ENCODE measurements at places on chromosomes 5 and 9.

- no peak for DNase-seq
Measured at GRCh38 chr9:134291452-134291881, 34.8 kb upstream of the RXRA start.

DNA sequence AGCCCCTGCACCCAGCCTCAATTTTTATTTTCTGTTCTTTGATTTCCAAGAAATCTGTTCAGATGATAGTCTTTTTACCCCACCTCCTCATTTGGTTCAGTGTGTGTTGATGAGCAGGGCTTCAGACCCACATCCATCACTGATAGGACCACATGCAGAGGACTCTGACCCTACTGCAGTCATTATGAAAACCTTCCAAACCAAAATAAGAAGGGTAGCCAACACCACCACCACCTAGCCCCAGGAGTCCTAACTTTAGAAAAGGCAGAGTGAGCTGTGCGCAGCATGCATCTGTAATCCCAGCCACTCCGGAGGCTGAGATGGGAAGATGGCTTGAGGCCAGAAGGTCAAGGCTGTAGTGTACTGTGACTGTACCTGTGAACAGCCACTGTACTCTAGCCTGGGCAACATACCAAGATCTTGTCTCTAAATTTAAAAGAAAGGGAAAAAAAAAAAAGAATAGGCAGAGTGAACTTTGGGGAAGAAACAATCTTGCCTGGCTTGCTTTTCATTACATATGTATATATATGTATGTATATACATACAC lies 13.0 kb downstream of the CDKN2AIPNL start:
- DNase-seq: no peak

- DNase-seq: peak; percentile 68
Measured at GRCh38 chr9:85522459-85523092, 219.2 kb downstream of the AGTPBP1 start.

GRCh38 chr5:80177236-80177635 lies 78.6 kb downstream of the SERINC5 start:
- DNase-seq: no peak

GRCh38 chr5:119063579-119064379 lies 7.1 kb upstream of the DMXL1 start:
- no peak for DNase-seq

DNA sequence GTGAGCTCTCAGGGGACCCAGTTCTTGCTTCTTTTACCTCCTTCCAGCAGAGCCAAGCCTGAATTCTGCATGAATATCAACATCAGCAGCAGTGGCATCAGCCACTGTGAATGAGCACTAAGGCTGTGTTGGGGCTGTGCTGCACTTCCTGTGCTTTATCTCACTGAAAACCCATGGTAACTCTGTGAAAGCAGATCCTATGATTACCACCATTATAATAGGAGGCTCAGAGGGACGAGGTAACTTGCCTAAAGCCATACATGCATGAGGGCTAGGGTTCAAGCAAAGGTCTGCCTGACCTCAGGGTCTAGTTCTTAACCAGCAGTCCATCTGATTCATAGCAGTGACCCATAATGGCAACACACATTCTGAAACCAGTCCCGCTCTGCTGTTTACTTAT lies 60.5 kb upstream of the RAPGEF1 start:
- DNase-seq: no peak

- DNase-seq: no peak
Measured at GRCh38 chr5:140795259-140795641, 598 bp downstream of the PCDHA2 start.

- no peak for DNase-seq
Measured at GRCh38 chr5:73280386-73280785, 107.4 kb downstream of the TMEM174 start.

DNA sequence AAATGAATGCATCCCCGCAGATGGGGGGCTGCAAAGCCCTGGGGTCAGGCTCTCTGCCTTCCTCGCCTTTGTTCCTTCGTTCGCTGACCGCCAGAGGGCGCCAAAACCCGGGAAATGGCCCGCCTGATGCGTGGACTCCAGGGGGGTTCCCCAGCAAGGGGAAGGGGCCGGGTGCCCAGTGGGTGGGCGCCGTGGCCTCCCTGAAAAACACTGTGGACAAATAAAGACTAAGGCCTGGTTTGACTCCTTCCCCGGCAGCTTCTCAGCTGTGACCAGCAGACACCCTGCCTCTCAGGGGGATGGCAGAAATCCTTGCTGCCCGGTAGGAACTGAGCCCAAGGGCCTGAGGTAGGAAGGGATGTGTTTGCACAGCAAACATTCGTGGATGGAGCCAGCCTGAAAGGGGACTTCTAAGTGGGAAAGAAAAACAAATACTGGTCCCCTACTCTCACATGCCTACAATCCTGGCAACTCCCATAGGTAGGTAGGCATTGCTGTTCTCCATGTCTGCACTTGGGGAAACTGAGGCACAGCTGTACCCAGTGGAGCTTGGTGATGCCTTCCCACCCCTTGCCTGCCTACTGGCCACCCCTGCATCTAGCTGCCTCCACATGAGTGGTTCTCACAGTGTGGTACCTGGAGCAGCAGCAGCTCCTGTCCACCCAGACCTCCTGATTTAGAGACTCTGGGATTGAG lies 57.7 kb downstream of the DUSP1 start:
- peak; percentile 85 for DNase-seq

GRCh38 chr5:147223948-147224791 lies 10.7 kb upstream of the STK32A start:
- no peak for DNase-seq

DNA sequence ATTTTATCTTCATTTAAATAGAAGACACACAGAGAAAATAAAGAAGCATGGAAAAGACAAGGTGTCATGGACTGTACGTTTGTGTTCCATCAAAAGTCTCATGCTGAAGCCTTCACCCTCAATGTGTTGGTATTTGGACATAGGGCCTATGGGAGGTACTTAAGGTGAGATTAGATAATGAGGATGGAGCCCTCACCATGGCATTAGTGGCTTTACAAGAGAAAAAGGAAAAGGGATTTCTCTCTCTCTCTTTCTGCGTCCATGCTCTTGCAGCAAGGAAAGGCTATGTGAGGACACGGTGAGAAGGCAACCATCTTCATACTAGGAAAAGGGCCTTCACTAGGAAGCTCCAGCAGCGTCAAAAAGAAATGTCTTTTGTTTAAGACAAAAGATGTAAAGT lies 797.0 kb upstream of the CDH10 start:
- DNase-seq: no peak

DNA sequence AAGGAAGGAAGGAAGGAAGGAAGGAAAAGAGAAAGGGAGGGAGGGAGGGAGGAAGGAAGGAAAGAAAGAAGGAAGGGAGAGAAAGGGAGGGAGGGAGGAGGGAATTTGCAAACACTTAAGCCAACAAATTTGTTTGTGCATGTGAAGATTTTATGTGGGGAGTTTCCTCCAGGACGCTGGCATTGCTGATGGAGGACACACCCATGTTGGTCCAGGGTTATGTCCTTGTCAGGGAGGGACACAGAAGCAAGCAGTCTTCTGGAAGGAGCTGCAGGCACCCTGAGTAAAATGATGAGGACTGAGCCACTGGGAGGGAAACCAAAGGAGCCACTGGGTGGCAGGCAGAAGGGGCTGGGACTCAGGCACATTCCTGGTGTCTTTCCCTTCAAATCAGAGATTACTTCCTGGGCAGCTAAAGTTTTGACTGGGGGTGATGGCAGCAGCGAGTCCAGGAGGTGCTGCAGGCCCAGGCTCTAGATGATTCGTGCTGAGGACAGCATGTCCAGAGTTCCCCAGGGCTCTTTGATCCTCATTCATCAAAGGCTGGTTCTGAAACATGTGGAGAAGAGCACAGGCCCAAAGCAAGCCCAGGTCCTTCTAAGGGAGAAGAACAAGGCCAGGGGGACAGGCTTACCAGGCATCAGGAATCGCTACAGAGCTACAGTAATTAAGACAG lies 109.2 kb downstream of the PAX5 start:
- DNase-seq: no peak

DNA sequence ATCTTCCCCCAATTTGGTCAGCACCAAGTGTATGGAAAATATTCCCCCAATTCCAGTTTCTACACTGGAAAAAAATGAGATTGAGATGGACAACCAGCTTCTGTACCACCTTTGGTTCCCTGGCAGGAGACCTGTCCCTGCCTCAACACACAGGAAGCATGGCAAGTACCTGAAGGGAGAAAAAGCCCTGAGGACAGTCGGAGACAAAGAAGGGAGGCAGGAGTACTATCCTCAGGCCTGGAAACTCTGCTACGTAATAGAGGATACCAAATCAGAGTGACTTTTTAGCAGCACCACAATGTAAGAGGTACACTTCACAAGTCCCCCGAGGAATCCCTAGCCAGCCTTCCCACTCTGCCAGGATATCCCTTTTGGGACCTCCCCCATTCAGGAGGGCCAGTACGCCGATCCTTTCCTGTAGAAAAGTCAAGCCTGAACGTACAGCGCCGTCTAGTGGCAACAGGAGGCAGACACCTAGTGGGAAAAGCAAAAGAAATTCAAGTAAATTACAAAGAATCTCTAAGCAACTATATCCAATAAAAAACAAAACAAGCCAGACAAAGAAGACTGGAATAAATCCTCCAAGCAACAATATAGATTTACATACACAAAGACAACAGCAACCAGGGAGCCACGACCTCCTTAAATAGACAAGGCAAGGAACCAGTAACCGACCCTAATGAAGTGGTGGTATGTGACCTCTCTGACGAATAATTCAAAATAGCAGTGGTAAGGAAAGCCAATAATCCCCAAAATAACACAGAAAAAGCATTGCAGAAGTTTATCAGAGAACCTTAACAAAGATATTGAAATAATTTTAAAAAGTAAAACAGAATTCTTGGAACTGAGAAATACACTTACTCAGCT lies 63.3 kb upstream of the SLCO6A1 start:
- DNase-seq: no peak

- DNase-seq: no peak
Measured at GRCh38 chr9:99478469-99479027, 256.5 kb downstream of the SEC61B start.

- no peak for DNase-seq
Measured at GRCh38 chr5:174825587-174825986, 101.2 kb downstream of the MSX2 start.

DNA sequence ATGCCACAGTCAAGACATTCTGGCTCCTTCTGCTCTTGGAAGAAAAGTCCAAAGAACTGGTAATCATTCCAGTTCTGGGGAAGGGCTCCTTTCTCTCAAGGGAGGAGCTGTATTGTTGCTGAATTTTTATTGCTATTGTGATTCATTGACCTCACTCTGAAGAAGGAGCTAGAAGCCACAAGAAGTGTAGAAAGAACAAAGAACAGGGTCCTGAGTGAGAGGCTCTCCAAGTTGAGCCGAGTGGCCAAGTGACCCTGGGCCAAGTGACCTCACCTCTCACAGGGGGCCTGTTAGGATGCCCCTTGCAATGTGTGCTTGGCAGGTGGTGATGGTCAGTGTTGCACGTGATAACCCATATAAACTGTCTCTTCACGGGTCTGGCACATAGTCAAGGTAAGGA lies 173.3 kb downstream of the FGF18 start:
- DNase-seq: peak; percentile 4

DNA sequence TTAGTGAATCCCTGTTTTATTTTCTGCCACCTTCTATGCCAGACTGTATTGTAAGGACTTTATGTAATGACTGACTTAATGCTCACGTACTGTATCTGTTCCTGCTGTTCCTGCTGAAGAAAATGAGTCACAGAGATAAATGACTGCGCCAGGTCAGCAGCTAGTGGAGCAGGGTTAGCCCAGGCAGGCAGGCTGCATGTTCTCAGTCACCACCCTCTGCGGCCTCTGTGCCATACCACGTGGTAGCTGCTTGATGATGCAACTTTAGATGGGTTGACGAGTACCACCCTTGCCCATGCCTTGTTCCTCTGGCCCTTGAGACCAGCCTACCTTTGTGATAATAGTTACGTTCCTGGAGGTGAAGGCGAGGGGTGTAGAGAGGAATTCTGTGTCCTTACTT lies 161.9 kb downstream of the TRIO start:
- no peak for DNase-seq

DNA sequence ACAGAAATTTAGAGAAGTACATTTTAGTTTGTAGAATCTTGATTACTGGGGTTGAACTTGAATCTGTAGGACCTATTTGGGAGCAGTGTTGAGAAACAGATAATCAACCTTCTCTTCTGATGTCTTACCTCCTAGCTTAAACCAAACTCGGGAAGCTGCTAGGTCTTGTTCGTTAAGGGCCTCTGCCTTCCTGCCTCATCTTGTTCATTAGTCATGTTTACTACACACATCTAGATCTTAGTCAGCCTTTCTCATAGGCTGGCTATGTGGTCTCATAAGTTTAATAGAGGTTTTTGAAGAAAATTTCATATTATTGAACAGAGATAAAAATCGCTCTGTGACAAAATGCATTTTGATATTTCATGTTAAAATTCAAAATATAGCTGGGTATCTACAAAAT lies 331.0 kb upstream of the EDIL3 start:
- DNase-seq: no peak

GRCh38 chr5:54518146-54518817 lies 723 bp downstream of the SNX18 start:
- peak; percentile 85 for DNase-seq

DNA sequence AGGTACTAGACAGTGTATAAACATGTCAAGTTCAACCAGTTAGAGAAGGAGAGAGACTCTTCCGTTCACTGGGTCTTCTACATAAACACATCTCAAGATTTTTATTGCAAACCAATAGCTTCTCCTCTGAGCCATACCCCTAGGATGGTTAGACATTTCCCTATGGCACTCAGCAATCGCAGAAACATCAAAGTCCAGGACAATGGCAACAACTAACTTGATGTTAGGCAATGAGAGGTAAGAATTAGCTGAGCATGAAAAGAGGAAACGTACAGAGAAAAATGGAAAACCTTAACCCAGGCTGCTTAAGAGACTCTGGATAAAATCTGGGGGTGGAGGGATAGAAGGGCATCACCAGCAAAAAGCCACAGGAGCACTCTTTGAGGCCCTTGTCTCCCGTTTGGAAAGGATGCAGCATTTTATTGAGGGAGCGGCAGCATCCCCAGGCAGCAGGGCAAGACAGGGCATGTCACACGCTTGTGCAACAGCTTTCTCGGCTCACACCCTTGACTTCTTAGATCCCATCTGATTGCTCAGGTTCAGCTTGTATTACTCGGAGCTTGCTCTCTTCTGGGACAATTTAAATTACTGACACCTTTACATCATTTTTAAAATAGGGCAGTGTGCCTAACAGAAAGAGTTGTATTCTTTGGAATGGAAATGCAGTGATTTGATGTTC lies 8.6 kb upstream of the PSAT1 start:
- DNase-seq: no peak

GRCh38 chr9:16687678-16688369 lies 182.6 kb downstream of the BNC2 start:
- no peak for DNase-seq
